ENCODE measurements at places on chromosomes 4 and X.

- DNase-seq = no peak
Observed at GRCh38 chrX:9396930-9397329, 67.9 kb upstream of the TBL1X start.

DNA sequence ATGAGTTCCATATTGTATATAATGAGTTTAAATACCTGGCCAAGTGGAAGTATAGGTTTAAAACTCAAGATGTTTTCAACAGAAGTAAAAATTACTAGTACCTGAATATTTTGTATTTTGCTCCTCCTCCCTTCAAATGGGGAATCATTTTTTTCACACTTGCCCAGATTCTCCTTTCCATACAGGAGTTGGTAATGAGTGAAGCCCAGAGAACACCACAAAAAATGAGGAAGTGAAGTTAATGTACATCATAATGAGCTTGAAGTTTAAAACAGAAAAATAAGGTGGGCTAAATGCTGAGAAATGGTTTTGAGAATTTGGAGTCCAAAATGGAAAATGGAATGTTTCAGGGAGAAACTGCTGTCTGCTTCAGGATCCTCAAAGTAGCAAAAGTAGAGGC, 364.8 kb upstream of the EMCN start:
- DNase-seq = no peak

GRCh38 chr4:155722816-155723499, 35.9 kb upstream of the GUCY1B1 start:
- DNase-seq = peak; percentile 9

DNA sequence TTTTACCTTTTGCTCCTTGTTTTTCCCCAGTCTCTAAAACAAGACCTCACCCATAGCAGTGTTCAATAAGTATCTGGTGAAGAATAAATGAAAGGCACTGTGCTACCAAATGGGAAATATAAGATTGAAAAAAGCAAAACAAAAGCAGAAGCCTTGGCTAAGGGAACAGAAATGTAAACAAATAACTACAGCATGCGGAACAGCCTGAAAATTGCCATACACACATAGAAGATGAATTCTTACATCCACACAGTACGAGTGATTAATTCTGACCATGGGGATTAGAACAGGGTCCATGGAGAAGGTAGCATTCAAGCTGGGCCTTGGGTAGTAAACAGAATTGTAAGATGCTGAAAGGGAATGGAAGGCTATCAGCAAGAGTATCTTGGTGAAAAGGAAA, 40.5 kb downstream of the TMEM150C start:
- DNase-seq = no peak

DNA sequence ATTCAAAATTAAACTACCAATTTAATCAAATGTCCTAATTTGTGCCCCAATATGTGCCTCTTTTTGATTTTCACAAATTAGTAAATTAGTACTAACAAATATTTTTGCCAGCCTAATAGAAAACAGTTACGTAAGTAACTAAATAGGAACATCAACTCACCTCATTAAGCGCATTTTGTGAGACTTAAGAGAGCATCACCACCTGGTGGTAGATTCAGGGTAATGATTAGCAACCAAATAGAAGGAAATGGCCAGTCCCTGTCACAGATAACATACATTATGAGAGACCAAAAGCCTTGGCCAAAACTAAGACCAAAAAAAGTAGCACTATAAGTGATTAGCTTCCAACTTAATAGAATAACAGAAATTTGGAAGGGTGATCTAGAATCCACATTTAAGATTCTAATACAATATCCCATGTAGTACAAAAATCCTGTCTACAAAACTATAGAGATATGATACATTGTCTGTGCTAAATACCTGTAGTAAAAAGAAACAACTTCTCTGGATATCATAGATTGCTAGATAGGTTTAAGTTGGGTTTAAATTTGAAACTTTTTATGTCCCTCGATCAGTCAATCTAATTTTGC, 46.7 kb downstream of the C4orf46 start:
- DNase-seq = peak; percentile 24

GRCh38 chrX:45758319-45758718, 557.6 kb upstream of the DIPK2B start:
- peak; percentile 46 for DNase-seq

DNA sequence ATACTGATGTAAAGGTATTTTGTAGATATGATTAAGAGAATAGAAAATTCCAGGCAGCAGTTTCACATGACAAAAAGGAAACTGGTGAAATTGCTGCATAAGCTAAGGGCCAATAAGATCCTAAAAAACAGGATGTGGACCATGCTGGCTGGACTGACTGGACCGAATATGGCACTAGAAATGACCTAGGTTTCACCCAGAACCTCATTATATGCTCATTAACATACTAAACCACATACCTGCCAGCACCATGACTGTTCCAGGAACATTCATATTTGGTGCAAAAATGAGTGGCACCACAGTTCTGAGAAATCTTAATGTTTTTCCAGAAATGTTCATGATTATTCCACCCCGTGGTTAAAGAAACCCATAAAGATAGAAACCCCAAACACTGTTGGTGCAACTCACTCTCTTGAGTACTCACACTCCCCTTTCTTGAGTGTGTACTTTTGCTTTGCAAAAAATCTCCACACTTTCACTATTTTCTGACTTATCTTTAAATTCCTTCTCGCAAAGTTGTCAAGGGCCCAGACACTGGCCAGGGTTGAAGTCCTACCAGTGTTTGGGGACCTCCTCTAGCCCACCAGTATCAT, 74.0 kb downstream of the FANCB start:
- no peak for DNase-seq

- DNase-seq = no peak
Observed at GRCh38 chr4:15233626-15234025, 194.2 kb upstream of the C1QTNF7 start.

DNA sequence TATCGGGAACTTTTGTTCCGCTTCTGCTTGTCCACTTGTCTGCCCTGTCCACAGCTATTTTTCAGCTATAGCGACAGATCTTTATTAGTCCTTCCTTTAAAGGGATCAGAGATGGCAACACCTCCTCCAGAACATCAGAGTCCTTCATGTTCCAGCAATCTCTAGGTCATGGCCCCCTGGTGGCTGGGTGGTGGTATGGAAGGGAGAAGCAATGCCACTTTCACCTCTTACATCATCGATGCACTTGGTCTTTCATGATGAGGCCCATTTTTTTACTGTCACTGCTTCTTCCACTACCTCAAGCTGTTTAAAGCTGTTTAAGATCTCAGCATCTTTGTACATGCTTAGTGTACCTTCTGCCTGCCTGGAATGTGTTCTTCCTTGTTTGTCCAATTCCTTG, 106.7 kb downstream of the ARHGAP6 start:
- DNase-seq = no peak

DNA sequence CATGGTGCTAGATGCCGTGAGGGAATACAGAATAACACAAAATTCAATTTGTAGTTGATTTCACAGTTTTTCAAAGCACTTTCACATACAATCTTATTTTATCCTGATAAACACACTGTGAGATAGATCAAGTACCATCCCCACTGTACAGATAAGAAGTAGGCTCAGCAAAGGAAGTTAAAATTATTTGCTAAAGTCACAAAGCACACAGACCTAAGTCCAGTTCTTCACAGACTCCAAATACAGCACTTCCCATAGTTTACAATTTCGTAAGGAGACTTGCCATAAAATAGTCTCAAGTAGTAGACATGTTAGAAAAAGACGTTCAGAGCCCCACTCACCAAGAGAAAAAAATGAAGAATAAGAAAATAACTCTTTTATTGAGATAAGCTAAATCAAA, 7.8 kb upstream of the CUL4B start:
- no peak for DNase-seq

GRCh38 chr4:170386971-170387370, 297.2 kb upstream of the AADAT start:
- no peak for DNase-seq

- no peak for DNase-seq
Observed at GRCh38 chr4:84099599-84099998, 399.5 kb downstream of the NKX6-1 start.

GRCh38 chr4:114087596-114088230, 108.3 kb upstream of the ARSJ start:
- peak; percentile 29 for DNase-seq

GRCh38 chrX:20315140-20315539, 48.4 kb upstream of the RPS6KA3 start:
- DNase-seq = no peak

GRCh38 chr4:153170407-153170806, 33.8 kb upstream of the TRIM2 start:
- no peak for DNase-seq

DNA sequence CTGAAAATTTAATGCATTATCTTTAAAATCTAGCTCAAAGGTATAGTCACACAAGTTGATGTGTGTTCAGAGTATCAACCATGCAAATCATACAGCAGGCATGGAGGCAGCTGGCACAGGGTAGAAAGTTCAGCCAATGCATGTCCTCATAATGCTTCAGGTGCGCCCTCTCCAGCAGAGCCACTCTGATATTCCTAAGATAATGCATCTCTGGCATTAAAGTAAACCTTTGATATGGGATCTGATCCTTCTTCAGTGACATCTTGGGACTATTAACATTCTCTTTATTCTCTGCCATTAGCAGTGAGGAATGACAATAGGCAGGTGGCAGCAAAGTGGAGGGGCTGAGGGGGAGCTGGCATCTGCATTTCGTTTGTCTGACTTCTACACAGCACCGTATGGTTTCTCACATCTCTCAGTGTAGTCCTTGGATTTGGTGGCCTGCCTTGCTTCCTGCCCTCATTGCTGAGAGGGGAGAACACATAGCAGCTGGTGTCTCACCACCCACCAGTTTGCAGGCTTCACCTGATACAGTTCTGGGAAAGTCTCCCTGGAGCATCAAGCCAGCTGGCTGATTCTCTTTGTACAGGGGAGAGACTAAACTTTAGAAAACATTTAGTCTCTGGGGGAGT, 168.7 kb upstream of the TBC1D9 start:
- DNase-seq = no peak

- no peak for DNase-seq
Observed at GRCh38 chr4:25100710-25101109, 59.5 kb downstream of the SEPSECS start.

DNA sequence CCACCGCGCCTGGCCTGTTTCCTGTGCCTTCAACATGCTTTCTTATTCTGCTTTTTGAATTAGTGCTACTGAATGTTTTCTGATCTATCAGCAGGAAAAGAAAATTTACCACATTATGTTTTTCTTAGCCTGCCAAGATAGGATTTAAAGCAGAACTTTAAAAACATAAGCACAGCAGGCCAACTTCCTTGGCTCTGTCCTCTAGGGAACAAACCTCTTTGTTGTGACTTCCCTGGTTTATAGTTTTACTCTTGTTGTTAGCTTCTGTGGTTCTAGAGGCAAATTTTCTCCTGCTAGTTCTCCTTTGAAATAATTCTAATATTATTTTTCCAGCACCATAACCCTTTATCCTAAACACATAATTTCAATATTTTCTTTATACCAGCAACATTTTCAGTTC, 605.1 kb downstream of the ADGRL3 start:
- DNase-seq = no peak

DNA sequence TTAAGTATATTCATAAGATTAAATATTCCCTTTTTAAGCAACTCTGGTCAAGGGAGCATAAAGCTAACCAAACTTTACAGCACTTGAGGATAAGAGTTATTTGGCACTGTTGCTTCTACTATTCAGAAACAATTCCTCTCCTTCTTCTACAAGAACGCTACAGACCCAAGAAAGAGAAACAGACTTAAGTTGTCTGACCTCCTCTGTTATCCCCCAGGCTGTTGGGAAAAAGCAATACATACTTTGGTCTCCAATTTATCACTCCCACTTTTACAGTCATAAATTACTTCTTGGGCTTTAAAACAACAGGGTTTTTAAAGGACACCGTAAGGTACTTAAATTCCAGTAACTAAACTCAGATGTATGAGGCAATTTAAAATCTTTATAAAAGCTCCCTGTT, 147.4 kb downstream of the COL25A1 start:
- no peak for DNase-seq

GRCh38 chr4:112540695-112541094, 24.7 kb upstream of the NEUROG2 start:
- no peak for DNase-seq

- no peak for DNase-seq
Observed at GRCh38 chr4:96056346-96056934, 216.5 kb downstream of the PDHA2 start.

DNA sequence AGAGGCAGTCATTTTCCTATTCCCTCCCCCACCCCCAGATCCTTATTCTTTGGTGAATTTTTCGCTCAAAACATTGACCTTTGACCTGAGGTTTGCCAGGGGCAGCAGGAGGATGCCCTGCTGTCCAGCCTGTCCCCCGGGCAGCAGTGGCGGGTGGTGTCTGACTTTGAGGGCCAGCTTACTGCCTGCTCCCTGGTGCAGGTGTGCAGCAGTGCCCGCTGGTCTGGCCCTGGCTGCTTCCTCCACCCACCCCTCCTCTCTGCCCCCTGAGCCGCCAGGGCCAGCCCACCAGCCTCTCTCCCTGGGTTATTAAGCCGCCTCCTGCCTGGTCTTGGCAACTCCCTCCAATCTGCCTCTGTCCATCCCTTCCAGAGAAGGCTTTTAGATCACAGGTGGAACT, 40.8 kb upstream of the GRPEL1 start:
- DNase-seq = no peak

DNA sequence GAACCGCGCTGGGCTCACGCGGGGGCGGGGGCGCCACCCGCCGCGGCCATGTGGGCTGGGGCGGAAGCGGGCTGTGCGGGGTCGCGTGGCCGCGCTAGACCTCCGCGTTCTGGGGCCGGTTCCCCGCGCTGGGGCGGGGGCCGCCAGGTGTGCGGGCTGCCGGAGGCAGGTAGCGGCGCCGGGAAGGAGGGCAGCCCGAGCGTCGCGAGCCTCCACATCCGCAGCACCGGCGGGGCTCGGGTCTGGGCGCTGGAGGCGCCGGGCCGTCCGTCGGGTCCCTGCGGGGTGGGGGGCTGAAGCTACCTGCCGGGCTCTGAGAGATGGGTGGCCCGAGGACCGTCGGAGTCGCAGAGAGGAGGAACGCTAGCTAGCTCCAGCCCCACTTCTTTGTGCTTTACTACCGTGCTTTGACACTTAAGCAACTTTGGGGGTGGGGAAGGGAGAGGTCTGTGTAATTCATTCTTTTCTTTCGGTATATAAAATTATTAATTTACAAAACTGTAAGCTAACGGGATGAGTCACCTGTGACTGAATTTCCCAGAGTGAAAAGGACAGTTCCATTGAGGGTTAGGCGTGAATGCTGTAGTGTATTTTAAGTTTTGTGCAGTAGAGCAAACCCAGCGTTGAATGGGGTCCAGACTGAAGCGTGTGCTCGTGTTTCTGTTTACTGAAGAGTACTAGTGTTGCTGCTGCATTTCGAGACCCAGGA, 689 bp downstream of the METAP1 start:
- peak; percentile 34 for DNase-seq

DNA sequence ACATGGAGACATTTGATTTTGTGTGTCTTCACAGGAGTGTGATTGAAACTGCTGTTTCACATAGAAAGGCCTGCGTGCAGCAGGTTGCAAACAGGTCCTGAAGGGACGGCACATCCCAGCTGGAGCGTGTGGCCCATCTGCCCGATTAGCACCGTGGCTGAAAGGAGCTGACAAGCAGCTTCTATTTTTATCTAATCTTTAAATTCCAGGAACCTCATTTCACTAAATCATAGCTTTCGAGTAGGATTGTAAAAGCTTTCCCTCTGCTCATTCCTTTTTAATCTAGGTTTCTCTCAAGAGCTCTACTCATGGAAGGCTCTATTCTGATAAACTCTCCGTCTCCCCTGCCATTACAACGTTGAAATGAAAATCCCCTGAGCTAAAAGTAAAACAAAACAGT, 106.8 kb downstream of the FSTL5 start:
- no peak for DNase-seq
